ENCODE measurements at places on chromosomes 2 and 18.

GRCh38 chr2:143068509-143068908 lies 60.7 kb upstream of the ARHGAP15 start:
- no peak for DNase-seq

DNA sequence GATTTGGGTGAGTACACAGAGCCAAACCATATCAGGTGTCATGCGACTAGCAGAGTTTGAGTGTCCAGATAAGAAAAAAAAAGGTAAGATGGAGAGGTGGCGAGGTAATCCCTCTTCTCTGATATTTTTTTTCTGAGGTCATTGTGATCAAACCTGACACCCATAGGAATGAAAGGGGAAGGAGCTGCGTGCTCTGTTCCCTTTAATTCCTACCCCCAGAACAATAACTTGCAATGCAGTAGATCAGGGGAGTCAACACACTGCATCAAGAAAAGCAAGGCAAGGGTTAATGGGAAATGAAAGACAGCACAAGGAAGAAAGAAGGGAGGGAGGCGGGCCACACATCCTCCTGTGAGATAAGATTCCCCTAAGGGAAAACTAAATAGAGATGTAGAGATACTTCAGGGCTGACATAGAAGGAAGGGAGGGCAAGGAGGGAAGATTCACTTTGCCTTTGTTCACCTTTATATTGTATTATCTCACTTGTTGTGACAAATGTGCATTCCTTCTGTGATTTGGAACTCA lies 132.8 kb downstream of the CD226 start:
- DNase-seq: no peak

DNA sequence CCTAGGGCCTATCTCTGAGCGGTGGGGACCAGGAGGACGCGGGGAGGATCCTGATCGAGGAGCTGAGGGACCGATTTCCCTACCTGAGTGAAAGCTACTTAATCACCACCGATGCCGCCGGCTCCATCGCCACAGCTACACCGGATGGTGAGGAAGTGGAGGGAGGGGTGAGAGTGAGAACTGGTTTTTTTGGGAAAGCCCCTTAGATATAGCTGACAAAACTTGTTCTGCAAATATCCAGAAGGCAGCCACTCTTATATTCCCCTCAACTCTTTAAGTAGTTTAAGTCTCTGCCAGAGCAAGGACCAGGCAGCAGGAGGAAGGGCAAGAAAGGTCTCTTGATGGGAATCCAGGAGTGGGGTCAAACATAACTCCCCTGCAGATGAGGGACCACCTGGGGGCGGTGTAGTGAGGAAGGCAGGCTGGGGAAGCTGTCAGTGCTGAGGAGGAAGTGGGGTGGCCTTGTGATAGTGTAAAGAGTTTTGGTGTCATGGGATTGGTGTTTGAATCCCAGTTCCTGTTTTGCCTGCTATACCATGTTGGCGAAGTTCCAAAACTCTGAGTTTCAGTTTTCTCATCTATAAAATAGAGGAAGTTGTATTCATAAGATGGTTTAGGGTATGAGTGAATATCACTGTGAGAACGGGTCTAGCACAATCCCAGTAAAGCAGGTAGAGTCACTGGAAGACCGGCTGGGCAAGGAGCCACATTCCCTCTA lies 3.4 kb downstream of the NAGK start:
- DNase-seq: peak; percentile 20

GRCh38 chr2:238646281-238646680 lies 201.6 kb upstream of the TWIST2 start:
- DNase-seq: no peak

DNA sequence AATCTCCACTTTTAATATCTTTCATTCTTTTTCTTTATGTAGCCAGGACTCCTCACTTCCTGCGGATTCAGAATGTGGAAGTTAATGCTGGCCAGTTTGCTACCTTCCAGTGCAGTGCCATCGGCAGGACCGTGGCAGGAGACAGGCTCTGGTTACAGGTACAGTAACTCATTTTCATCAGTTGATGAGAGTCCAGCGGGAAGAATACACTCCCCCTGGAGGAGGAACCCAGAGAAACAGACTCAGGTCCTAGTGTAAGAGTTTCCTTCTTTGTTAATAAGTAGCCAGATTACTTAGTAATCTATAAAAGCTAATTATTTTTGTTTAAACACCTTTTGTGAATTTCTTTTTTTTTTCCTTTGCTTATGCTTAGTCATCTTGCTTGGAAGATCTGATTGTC lies 359.4 kb downstream of the PTPRM start:
- no peak for DNase-seq

GRCh38 chr18:28159055-28159454 lies 17.9 kb downstream of the CDH2 start:
- no peak for DNase-seq

GRCh38 chr2:50991602-50992001 lies 40.3 kb downstream of the NRXN1 start:
- no peak for DNase-seq

- DNase-seq: no peak
These were observed 200.0 kb downstream of the PIK3C3 start for GRCh38 chr18:42155024-42155423.

DNA sequence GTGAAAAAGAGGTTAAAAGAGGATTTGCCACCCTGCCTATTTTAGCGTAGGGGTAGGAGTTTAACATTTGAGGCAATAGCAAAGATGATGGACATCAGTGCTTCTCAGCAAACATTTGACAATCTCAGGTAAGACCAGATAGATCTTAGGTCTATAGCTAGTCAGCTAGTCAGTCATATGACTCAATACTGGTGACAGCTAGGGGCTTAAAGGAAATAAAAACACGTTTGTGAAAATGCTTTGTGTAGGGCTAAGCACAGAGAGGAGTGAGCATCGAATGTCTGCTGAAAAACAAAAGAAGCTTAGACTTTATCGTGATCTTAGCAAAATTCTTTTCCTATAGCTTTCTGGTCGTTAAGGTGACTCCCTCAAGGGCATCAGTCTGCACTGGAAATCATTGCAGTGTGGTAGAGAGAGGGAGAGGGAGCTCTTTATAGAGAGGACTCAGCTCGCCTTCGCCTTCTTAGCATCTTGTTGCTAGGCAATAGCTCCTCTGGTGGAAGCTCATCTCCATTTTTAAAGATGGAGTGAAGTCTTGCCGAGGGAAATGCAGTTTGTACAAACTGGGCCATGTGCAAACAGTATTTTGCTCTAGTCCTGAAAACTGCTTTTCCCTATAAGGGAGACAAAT lies 62.8 kb upstream of the SLC38A11 start:
- no peak for DNase-seq

DNA sequence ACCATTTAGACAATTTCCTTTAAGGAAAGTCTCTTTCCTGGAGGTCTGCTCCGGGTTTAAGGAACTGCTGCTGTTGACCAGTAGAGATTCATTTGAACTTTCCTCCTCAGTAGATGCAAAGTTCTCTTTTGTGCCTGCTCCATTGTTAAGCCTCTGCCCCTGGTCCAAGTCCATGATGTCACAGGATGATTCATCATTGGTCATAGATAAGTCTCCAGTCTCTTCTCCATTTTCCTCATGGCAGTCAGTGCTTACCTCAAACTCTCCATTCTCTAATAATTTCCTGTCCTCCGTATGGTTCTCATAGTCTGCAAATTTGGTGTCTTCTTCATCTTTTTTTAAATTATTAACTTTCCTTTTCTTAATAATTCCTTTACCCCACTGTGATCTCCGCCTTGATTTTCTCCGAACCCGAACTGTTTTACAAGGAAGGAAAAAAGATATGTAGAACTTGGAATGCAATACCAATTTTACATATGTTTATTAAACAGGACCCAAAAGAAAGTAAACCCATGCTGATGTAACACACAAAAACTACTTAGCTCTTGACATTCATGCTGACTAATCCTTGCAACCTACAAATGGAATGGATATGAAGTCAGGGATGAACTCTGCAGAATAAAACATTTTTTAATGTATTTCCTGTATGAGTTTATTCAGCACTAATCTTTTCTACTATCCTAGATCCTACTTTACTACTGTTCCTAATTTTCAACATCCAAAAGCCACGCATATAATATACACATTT lies 169.1 kb downstream of the ATAD2B start:
- DNase-seq: no peak

GRCh38 chr2:237299906-237300305 lies 114.1 kb downstream of the COL6A3 start:
- no peak for DNase-seq

GRCh38 chr2:139353874-139354273 lies 573.7 kb upstream of the NXPH2 start:
- DNase-seq: no peak

DNA sequence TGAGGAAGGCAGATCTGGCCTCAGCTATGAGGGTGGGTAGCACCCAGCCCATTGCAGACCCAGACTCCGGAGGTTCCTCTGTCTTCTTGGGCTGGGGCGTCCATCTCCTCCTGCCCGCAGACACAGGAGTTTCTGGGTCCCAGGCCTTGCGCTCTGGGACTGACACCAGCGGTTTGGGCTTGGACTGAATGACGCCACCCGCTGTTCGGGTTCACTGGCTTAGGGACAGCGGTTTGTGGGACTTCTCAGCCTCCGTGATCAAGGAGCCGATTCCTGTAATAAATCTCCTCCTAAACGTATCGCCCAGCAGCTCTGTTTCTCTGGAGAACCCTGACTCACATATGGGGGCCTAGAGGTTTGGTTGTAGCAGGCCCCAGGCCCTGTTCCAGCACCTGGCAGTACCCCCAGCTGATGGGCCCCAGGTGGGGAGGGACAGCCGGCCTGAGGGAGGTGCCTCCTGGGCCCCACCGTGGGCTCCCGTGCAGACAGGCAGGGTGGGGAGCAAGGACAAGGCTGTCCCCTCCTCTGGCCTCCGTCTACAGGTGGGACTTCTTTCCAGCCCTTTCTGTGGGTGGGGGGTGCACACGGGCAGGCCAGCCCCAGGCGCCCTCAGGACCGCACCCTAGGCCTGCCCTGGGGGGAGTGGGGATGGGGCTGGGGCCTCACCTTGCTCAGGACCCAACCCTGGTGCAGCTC lies 4.5 kb upstream of the AQP12A start:
- DNase-seq: no peak

DNA sequence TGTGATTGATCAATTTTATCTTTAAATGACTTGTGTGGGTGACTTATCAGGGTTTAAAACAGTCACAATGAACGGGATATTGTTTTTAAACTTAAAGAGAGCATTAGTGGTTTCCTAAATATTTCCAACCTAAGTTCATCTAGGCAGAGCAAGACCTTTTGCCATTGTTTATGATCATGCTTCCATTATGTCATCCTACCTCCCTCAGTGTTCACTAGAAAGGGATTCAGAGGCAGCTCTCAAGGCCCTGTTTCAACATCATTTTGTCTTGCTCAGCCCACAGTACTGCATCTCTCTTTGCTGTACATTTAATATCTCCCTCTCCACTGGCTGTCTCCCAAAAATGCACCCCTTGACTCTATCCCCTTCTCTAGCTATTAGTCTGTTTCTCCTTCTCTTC lies 21.5 kb upstream of the PELI1 start:
- no peak for DNase-seq

GRCh38 chr2:32264422-32265105 lies at the start of gene NLRC4:
Gene NLRC4, minus strand, starts transcription at chr2:32264886. Its CDS starts 8,111 bp downstream, at chr2:32256775.
- no peak for DNase-seq

GRCh38 chr2:168758970-168759820 lies 43.2 kb upstream of the NOSTRIN start:
- DNase-seq: no peak

DNA sequence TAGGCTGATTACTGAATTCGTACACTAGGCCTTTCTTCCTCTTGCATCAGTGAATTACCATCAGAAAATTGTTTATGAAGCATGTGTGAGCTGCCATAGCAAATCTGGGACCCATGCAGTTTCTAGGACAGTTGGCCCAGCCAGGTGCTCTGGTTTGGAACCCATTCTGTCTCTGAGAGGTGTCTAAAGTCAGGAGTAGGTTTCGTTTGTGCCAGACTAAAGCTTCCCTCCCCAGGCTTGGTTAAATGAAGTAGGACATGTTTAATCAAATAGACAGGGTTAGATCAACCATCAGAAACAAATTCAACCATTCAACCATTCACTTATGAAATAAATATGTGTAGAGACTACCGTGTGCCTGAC lies 176.9 kb downstream of the ALPK2 start:
- DNase-seq: no peak

- no peak for DNase-seq
These were observed 676 bp downstream of the KLHL23 start for GRCh38 chr2:169734169-169734847.

DNA sequence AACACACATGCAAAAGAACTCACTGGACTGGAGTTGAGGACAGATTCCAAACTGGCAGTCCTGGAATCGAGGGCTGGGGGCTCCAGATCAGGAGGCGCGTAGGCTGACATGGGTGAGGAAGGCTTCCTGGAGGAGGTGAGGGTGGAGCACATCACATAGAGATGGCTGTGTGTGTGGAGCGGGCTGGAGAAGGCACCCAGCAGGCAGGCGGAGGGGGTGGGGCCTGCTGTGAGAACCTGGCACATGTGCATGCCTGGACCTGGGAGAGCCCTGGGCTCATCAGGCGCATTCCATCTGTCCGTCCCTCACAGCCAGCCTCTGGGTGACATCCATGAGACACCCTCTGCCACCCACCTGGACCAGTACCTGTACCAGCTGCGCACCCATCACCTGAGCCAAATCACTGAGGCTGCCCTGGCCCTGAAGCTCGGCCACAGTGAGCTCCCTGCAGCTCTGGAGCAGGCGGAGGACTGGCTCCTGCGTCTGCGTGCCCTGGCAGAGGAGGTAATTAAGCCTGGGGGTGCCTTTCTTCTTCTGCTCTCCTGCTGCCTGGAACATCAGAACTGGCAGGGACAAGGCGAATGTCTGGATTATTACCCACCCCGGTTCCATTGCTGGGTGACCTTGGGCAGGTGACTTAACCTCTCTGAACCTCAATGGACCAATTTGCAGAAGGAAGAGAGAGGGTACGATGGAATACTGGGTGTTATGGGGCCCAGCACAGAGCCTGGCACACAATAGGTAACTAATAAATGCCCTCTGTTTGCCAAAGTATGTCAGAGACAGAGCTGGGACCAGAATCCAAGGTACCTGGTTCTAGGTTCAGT lies 108.3 kb downstream of the DYSF start:
- no peak for DNase-seq

DNA sequence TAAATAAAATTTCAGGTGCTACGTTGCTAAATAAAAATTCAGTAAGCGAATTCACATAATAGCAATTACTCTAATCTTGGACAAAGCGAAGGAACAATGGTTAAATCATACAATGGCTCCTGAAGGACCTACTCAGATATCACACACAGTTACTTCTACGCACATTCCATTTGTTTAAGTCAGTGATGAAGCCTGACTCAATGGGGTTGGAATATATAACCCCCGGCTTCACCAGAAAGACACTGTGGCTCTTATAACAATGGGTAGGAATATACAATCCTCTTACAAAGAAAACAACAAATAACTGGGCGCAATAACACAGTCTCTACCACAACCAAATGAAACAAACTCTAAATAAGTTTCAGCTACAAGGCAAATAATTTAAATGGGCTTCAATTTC lies 349.5 kb downstream of the IRS1 start:
- no peak for DNase-seq

GRCh38 chr2:18950361-18950851 lies 361.0 kb upstream of the NT5C1B start:
- no peak for DNase-seq

GRCh38 chr2:115491186-115491793 lies 1048.8 kb downstream of the DPP10 start:
- no peak for DNase-seq

DNA sequence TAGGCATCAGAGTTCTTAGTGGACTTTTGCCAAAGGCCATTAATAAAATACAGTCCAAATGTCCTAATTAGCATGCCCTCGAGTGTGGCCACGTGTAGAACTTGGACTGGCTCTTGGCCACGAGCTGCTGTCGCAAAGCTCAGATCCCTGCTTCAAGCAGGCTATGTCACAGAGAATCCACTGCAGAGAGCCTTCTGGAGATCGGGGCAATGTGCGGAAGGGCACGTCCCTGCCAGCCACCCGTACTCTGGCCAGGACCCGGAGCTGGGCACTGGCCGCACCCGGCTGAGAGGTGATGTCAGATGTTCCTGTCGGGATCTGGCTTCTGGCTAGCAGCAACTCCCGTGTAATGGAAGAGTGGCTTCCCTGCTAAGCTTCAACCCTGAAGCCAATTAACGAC lies 432.7 kb upstream of the ID2 start:
- DNase-seq: no peak

All from stimulated activated CD8-positive, alpha-beta memory T cell treated with anti-CD3 and anti-CD28 coated beads, Interleukin-15, amount 100 ng/mL, for 1 hour (primary cell).